GOT3 (cell line): ENCODE measurements at places on chromosomes 11 and 22.

- DNase-seq: no peak
Observed at GRCh38 chr11:107018902-107019493, 722 bp upstream of the GUCY1A2 start.

- no peak for DNase-seq
Observed at GRCh38 chr11:63986932-63987513, 785 bp downstream of the OTUB1 start.

DNA sequence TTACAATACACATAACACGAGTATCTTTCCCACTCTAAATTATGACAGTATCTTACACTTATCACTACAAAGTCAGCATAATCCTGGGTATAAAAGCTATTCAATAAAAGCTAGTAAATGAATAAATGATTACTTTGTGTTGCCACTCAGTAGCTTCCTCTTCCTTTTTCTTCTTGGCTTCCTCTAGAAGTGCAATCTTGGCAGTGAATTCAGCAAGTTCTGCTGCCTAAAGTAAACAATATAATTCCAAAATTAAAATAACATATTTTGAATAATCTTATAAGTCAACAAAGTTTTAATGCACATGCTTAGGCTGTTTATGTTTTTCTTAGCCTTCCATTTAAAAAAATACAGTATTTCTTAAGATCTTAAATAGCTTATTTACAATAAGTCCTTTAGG is 60.4 kb downstream of the RDX start:
- DNase-seq: no peak

DNA sequence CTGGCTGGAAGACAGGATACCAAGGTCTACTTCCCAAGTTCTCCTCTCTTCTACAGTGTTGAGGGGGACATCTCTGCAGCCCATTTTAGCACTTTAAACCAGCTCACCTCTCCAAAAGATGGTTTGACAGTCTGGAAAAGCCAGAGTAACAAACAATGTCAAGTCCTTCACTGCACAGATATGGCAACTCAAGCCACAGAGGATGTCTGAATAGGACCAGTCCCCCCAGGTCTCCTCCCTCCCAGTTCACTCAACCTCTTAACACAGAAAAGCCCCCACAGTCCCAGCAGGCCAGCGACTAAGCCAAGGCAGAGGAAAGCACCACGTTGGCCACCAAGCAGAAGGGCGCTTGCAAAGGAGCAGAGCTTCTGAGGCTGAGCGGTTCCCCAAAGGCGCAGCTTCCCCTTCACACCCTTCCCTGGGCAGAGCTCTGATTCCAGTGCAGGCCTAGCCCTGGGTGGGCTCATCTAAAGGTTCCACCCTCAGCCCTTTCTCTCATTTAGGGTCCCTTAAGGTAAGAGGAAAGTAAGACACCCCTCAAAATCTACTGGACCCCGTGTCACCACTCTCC is 62.7 kb downstream of the PAK1 start:
- DNase-seq: no peak

DNA sequence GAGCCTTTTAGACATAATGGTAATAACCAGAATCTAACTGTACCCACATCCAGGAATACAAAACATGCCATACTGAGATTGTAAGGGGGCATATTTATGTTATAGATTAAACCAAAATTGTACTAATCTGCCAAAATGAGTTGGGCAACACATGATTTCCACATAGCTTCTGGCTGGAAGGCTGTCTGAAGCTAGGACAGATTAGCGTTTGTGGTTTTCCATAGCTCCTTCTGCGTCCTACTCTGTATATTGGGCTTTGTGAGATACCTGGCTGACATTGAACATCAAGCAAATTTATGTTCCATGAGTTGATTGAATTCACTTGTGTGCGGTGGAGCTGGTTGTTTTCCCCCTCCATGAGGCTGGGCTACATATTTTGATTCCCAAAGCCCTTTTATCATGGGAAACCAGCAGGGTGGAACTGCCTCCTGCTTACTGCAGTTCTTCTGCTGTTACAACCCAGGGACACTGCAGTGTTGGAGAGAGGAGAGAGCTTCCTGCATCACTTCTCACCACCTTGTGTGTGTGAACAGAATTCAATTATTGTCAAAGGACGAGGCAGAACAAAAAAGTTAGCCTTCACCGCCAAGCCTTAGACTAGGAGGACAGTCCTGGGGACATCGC is 114.9 kb downstream of the C11orf91 start:
- DNase-seq: no peak

DNA sequence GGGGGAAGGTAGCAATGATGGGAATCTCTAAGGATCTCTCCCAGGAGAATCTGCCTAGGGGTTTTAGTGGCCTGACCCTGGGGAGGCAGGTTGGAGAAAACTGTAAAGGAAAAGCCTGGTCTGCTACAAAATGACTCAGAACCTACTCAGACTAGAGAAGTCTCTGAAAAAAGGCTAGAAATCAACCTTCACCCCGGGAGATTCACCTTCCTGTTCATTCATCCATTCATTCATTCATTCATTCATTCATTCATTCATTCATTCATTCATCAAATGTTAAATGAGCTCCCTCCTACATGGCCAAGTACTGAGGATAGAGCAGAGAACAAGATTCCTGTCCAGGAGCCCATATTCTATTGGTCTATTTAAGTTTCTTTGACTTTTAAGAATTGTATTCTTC is 8.9 kb upstream of the ANKK1 start:
- DNase-seq: no peak

- DNase-seq: no peak
Observed at GRCh38 chr11:76347466-76347865, 33.5 kb downstream of the THAP12 start.

DNA sequence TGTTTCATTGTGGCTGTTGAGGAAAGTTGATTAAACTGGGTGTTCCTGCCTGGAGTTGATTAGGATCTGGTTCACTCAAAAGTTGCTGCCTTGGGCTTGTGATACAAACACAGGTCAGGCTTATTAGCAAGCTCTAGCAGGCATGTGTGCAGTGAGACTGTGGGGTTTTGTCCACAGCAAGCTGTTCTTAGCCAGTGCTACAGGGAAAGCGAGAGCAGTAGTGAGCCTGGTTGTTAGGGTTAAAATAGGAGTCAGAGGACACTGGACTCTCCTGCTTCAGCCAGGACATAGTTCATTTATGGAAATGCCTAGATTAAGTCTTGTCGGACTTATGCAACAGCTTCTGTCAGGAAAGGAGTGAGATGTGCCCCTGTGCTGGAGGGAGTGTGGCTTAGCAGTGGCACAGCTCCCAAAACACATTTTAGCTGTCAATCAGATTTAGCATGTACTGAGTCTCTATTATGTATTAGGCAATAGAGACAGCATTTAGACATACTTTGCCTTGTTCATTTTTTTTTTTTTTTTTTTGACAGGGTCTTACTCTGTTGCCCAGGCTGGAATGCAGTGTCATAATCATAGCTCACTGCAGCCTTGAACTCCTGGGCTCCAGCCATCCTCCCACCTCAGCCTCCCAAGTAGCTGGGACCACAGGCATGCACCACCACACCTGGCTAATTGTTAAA is 8.7 kb downstream of the SNRPD3 start:
- no peak for DNase-seq
